AG08396 (cell line): ENCODE measurements at places on chromosomes 2 and 18.
A peak's percentile ranks its signal among the peaks of the same experiment; 100 is the strongest.

GRCh38 chr2:57510704-57511103 lies 535.9 kb upstream of the VRK2 start:
- DNase-seq: no peak

DNA sequence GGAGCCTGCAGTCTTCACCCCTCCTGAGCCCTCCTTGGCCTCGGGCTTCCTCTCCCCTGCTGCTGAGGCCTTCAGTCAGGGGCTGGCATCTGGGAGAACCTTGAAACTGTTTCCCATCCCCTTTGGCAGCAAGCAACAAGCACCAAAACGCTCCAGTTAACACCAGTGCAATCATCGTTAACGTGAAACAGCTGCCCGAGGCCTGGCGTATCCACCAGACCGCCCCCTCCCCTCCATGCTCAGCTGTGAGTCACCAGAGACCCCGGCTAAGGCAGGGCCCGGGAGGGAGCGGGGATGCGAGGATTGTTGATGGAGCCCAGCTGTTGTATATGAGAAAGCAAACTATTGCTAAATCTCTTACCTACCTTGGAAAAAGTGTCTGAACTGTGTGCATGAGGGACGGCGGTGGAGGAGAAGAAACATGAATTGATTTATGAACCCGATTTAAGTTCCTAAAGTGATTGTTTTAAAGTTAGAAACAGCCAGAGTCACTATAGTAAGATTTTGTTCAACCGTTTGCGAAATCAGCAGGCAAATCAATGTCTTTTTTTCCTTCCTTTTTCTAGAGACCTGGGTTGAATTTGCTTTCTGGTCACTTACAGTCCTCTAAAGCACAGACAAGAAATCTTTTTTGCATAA lies 5.2 kb downstream of the ZFP36L2 start:
- DNase-seq: peak; percentile 60

DNA sequence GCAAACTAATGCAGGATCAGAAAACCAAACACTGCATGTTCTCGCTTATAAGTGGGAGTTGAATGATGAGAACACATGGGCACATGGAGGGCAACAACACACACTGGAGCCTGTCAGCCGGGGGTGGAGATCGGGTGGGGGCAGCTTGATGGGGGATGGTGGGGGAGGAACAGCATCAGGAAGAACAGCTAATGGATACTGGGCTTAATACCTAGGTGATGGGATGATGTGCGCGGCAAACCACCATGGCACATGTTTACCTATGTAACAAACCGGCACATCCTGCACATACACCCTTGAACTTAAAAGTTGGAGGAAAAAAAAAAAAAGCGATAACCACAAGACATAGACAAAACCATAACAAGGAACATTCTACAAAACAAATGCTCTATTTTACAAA lies 10.4 kb downstream of the CHMP3 start:
- no peak for DNase-seq

GRCh38 chr2:216765761-216766262 lies 70.5 kb upstream of the IGFBP5 start:
- no peak for DNase-seq

DNA sequence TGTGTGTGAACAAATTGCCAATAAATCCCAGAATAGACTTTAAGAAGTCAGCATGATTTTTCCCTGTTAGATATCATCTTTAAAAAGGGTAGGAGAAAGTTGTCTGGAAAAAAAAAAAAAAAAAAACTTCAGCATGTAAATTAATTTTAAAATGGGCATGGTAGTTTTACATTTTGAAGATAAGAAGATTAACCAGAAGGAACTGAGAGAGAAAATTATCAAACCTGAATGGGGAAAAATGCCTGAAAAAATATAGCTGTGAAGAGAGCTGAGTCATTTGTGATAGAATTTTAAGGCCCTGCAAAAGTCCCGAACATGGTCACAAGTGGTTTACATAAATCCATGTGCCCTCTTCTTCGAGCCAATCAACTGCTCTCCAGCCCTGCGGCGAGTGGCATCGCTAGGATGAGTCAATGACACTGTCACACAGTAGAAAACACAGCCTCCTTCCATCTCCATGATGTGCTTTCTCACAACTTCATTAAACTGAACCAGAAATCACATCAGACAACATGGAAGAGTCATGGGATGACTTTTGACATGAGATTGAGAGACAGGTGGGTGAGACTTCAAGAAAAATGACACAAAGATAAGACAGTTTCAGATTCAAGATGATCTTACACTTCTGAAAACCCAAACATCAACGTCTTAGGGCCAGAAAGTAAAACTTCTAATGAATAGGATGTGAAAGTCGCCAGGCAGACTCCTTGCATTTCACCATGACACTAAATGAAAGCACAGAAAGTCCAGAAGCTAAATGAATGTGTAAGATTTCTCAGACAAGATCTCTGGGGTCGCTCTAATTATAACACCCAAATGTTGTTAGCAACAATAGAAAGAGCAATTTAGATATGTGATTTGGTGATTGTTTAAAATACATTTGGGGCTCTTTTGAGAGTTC lies 273.0 kb upstream of the ID2 start:
- DNase-seq: no peak

- no peak for DNase-seq
Observed at GRCh38 chr2:233865838-233866237, 2.3 kb downstream of the MSL3B start.

DNA sequence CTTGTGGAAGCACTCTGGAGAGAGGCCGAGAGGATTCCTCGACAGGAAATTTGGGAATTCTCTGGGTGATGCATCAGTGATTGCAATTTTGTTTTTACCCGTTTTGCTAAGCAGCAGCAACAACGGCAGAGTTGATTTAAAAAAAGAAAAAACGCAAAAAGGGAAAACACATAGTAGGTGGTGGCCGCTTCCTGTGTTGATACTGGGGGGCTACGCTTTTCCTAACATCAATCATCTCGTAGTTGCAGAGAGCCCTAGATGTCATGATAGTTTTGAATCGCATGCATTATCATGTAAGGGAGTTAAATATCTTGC lies 271 bp upstream of the RBM43 start:
- DNase-seq: no peak
